ENCODE measurements at places on chromosomes 13 and 19. TPM values are rescaled to one million over a fixed set of nuclear protein-coding genes. Genes with fewer than 3 reads are reported as not detected.

The OR7C1 gene
- not detected for total RNA-seq

The DIRAS1 gene
- total RNA-seq = 0.59 TPM

The KIR3DL1 gene
- not detected for total RNA-seq

The SH2D3A gene
- not detected for total RNA-seq

The CRLF1 gene
- 3.0 TPM for total RNA-seq

The PRSS57 gene
- not detected for total RNA-seq

The SLITRK1 gene
- total RNA-seq = not detected

The TMPRSS9 gene
- total RNA-seq = not detected

The NLRP11 gene
- not detected for total RNA-seq

The CCL25 gene
- total RNA-seq = not detected

The ADPRHL1 gene
- 1.5 TPM for total RNA-seq

The THSD8 gene
- not detected for total RNA-seq

The NAPSA gene
- total RNA-seq = 0.30 TPM

The OR7A5 gene
- total RNA-seq = not detected

The TINCR gene
- total RNA-seq = not detected

The CYP4F2 gene
- total RNA-seq = not detected

The RASIP1 gene
- total RNA-seq = 0.74 TPM

The POSTN gene
- 20.1 TPM for total RNA-seq

The CD37 gene
- under 0.01 TPM for total RNA-seq

The SYT5 gene
- total RNA-seq = not detected

The TNFRSF19 gene
- total RNA-seq = 2.4 TPM

The ZNF431 gene
- 4.7 TPM for total RNA-seq

The MRPL4 gene
- total RNA-seq = 31.2 TPM

The CRB3 gene
- not detected for total RNA-seq

The ZNF285 gene
- total RNA-seq = 5.6 TPM

The SIGLEC5 gene
- not detected for total RNA-seq

The FOXA3 gene
- total RNA-seq = not detected
